HuH-7.5 (cell line): ENCODE measurements at places on chromosomes 2 and 18.
A peak's percentile ranks its signal among the peaks of the same experiment; 100 is the strongest.

GRCh38 chr18:55220523-55220922 lies 261.3 kb upstream of the CCDC68 start:
- no peak for DNase-seq

- no peak for DNase-seq
These were observed 68.3 kb downstream of the TNS1 start for GRCh38 chr2:217934321-217935131.

DNA sequence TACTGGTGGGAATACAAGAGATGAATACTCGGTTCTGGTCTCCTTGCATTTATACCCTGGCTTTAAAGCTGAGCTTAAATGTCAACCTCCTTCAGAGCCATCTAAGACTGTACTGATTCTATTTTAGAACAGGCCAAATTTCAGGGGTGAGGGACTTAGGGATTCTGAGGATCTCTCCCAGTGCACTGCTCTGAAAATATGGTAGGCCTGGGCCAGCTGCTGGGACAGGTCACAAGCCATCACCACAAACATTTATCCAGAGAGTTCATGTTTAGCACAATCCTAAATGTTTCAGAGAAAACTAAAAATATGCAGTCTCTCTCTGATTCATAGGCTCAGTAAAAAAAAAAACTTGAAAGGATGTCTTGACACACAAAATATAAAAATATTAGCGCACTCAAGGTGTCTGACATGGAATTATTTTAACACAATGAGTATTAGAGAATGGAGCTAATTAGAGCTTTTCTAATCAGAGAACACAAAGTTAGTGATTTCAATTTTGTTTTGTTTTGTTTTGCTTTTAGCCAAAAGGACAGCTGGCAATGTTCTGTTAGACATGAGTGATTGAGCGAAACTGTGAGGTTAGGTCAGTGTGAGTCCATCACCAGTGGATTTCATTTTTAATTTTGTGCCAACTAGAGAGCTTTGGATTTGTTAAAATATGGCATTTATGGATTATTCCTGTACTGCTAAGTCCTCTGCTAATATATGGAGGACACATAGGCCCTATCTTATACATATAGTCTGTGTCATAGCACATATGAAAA lies 38.8 kb downstream of the MFSD6 start:
- DNase-seq = no peak

- DNase-seq = no peak
These were observed 363.5 kb downstream of the CBLN2 start for GRCh38 chr18:72180689-72181088.

GRCh38 chr2:227812001-227812400 lies 1.6 kb upstream of the CCL20 start:
- DNase-seq = no peak

DNA sequence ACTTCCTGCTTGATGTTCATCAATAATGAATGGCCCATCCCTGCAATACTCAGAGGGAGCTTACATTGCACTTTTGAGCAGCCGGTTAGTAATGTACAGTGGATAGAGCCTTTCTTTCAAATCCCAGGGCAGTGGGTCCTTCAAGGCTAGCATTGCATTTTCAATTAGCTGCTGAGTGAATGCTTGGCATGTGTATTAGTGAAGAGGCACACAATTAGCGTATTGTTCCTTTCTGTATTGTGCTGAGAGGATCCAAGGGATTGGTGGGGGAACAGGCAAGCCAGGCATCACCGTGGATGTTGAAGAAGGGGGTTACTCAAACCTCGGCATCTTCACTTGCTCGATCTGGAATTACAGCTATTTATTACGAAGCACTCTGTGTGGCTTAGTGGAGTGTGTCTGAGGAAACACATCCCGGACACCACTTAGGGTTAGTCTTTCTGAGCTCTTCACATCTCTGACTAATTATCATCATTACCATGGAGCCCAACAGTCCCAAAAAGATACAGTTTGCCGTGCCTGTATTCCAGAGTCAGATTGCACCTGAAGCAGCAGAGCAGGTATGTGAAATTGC lies at the start of gene PPP1R1C:
TSS of gene PPP1R1C (plus strand) at position 222 of the 574 bp plus-strand sequence. CDS start at position 480, 258 bp downstream.
- DNase-seq = no peak

DNA sequence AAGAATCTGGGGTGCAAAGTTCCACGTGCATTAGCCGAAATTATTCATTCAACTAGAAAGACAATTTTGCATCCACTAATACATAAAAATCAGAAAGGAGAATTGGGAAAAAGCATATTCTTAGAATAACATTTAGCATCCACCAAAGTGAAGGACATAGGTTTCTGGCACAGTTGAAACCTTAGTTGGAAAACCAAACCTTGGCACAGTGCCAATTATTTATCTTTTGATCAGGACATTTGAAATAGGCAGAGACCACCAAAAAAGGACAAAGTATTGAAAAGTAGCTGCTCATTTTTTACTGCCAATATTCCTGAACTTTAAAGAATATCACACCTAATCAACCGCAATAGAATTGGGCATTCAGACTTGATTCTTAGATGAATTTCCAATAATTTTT lies 25.5 kb upstream of the NFU1 start:
- DNase-seq = no peak

- no peak for DNase-seq
These were observed 234.0 kb downstream of the KLHL29 start for GRCh38 chr2:23618794-23619530.

DNA sequence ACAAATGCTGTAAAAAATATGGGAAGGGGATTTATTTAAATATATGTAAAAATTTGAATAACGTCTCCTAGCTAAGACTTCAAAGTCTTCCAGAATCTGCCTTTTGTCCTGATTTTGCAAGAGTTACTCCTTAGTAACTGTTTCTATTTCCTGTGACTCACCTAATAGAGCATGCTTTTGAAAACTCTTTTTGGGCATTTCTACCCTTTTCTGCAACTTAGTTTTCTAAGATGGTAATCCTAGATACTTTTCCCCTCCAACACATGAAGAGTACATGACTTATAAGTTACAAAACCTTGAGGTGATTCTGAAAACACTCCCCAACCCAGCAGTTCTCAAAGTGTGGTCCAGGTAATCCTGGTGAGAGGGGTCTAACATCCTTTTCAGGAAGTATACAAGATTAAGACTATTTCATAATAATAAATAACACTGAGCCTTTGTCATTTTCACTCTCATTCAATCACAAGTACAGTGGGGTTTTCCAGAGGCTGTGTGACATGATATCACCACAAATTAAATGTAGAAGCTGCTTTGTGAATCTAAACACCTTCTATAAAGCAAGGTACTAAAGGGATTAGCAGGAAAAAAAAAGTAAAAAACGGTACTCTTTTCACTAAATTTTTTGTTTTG lies 31.9 kb downstream of the PPP4R3B start:
- DNase-seq = no peak

- DNase-seq = no peak
These were observed 220.3 kb downstream of the BCL2 start for GRCh38 chr18:63099091-63099840.

GRCh38 chr18:47331026-47331425 lies 79.6 kb upstream of the SKOR2 start:
- no peak for DNase-seq

GRCh38 chr18:31694297-31694696 lies 9.9 kb upstream of the B4GALT6 start:
- no peak for DNase-seq

- DNase-seq = no peak
These were observed 402.9 kb downstream of the PARD3B start for GRCh38 chr2:204948024-204948763.

DNA sequence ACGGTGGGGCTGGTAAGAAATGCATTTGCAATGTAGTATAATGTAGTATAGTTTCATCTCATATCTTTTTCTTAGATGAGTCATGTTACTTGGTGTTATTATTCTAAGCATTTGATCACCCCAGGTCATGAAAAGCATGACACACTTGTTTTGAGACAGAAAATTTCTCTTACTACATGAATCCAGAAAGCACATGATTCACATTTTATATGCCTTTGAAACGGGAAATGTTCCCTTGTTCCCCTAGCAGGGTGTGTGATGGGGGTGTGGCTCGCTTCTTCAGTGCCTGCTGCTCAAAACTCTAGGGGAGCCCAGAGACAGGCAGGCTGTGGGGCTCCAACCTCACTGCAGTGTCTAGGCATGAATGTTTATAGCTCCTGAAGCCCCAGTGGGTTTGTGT lies 116.0 kb upstream of the RAB27B start:
- DNase-seq = no peak

- peak; percentile 3 for DNase-seq
These were observed at the start of gene MC4R for GRCh38 chr18:60372596-60372995. Gene MC4R, minus strand, starts transcription at chr18:60372775. Its CDS starts 426 bp downstream, at chr18:60372349.

GRCh38 chr2:177767768-177768167 lies 304.8 kb downstream of the PDE11A start:
- no peak for DNase-seq

- DNase-seq = no peak
These were observed 106.7 kb downstream of the XRCC5 start for GRCh38 chr2:216215658-216216390.

DNA sequence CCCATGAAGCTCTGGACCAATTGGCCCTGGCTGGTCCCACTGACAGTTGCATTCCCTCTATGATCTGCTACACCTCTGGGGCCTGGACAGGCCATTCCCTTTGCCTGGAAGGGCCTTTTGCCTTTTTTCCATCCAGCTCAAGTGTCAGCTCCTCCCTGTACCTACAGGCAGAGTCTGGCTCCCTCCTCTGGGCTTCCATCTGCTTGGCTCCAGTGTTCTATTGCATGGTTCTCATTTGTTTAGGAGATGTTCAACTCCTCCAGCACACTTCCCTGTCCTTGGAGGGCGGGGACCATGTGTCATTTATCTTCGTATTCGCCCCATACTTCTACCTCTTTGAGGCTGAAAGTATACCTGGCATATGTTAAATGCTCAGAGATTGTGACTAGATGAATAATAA lies 61.1 kb downstream of the PRKCE start:
- no peak for DNase-seq

DNA sequence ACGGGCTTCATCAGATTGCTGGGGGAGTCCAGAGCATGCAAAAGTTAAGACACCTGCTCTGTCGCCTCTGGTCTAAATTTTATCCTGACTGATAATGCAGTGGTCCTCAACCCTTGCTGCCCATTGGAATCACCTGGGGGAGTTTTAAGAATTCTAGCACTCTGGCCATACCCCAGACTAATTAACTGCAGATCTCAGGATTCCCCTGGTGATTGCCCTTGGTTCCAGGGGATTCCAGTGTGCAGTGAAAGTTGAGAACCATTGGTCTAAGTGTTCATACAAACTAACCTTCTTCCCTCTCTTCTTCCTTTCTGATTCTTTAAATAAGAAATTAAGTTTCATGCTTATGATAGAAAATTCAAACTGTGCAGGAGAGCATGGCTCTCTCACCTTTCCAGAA lies 105.7 kb upstream of the MGAT5 start:
- DNase-seq = no peak

DNA sequence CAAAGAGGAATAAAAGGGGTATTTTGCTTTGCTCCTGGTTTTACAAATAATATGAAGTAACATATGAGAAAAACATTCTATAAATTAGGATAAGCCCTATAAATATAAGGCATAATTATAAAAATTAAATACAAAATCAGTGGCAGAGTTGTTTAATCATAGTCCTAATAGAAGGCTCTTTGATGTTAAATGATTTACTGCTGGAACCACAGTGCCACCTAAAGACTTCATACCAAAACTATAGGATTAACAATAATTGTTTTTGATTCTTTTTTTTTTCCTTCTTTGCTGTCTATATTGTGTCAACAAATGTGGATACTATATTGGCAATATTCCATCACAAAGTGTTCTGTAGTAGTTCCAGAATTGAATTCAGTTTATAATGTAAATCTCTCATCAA lies 837.7 kb upstream of the SLC39A10 start:
- DNase-seq = no peak

DNA sequence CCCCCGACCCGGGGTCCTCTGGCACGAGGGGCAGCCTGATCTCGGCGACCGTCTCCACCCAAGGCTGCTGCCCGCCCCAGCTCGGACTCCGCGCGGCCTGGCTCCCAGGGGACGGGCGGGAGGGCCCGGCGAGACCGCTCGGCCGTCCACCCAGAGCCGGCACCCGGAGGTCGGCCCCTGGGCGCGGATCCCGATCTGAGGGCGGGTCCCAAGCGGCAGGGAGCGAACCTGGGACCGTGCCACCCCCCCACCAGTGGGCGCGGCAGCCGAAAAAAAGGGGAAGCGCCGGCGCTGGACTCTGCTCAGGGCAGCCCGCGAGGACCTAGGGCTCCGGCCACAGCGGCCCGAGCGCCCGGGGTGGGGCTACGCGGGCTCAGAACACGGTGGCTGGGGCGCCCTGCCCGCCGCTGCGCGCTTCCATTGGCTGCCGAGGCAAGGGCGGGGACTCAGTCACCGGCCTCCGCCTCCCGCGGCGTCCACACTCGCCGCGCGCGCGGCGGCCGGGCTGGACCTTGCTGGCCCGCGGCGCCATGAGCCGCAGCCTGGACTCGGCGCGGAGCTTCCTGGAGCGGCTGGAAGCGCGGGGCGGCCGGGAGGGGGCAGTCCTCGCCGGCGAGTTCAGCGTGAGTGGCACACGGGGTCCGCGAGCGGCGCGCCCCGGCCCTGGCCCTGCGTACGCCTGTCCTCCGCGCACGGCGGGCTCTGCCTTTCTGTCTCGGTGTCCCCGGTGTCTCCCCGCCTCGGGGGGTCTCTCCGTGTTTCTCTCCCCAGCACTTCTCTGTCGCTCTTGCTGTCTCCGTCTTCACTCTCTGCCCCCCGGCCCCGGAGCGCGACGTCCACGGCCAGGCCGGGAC lies at the start of gene PTPN18:
TSS of gene PTPN18 (plus strand) at position 479 of the 854 bp plus-strand sequence. CDS start at position 531, 52 bp downstream.
- peak; percentile 86 for DNase-seq

GRCh38 chr18:78192054-78192453 lies 787.6 kb upstream of the SALL3 start:
- no peak for DNase-seq

GRCh38 chr2:158305501-158305900 lies 151.1 kb downstream of the CCDC148 start:
- DNase-seq = no peak

GRCh38 chr18:75221397-75221796 lies 10.8 kb downstream of the TSHZ1 start:
- DNase-seq = no peak
